ENCODE measurements at places on chromosomes 7 and 10.

DNA sequence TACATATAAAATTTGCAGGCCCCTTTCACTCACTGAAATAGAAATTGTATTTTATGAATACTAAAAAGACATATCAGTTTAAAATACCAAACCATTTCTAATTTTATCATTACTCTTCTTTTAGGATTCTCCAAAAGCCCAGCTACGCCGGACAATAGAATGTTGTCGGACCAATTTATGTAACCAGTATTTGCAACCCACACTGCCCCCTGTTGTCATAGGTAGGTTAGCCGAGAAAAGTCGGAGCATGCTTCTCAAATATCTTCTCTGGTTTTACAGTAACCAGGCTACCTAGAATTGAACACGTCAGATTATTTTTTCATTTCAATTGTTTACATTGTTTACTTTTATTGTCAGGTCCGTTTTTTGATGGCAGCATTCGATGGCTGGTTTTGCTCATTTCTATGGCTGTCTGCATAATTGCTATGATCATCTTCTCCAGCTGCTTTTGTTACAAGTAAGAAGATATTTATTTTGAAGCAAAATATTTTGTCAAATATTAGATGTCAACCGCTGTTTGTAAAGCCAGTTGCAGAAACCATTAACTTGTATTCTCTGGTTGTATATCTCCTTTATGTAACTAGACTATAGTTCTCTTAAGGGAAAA, 57.6 kb downstream of the MMRN2 start:
- DNase-seq: peak; percentile 36

- DNase-seq: no peak
Observed at GRCh38 chr10:13759168-13759567, 172.4 kb downstream of the PRPF18 start.

GRCh38 chr10:78752221-78752620, 316.5 kb upstream of the ZMIZ1 start:
- DNase-seq: no peak

DNA sequence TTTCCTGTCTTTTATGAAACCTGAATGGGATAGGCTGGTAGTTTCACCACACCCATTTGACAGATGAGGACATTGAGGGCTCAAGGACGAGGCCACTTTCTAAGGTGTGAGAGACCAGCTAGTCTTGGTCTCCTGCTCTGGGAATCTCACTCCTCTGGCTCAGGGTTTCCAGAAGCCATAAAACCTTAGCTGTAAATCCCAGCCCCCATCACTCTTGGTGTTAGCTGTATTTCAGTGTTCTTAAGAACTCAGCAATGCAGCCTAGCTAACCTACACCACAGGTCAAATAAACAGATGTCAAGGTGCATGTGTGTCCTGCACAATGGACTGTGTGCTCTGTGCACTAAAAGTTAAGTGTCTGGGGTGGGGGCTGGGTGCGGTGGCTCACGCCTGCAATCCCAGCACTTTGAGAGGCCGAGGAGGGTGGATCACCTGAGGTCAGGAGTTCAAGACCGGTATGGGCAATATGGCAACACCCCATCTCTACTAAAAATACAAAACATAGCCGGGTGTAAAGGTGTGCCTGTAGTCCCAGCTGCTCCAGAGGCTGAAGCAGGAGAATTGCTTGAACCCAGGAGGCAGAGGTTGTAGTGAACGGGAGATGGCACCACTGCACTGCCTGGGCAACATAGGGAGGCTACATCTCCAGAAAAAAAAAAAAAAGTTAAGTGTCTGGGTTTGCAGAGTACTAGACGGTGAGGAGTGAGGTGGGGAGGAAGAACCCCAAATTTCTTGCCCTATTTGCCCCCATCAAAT, 567 bp upstream of the EPO start:
- DNase-seq: no peak

- DNase-seq: no peak
Observed at GRCh38 chr7:26664735-26665416, 199.5 kb downstream of the SKAP2 start.

All from pulmonary artery endothelial cell (primary cell).